Large intestine (tissue), 12 donors: ENCODE measurements at places on chromosomes 16 and 17. TPM values are rescaled to one million over a fixed set of nuclear protein-coding genes. Genes with fewer than 3 reads are reported as not detected.

Gene MYH1
- polyA plus RNA-seq = 0.01 TPM

Gene CTRB2
- not detected for polyA plus RNA-seq

Gene ASPHD1
- polyA plus RNA-seq = 15.0 TPM

Gene SLC35G6
- 0.52 TPM for polyA plus RNA-seq

Gene ZP2
- 0.27 TPM for polyA plus RNA-seq

Gene MYH2
- 0.03 TPM for polyA plus RNA-seq

Gene OR2C1
- polyA plus RNA-seq = 0.31 TPM

Gene CHAD
- polyA plus RNA-seq = 5.9 TPM

Gene PTX4
- polyA plus RNA-seq = 0.19 TPM

GRCh38 chr17:82492643-82493225 is 26.8 kb upstream of the FOXK2 start:
- H3K36me3 ChIP-seq = peaks cover 12% of the 10 kb centered on the region
- H3K4me3 ChIP-seq = no peak overlapping the region
- no peak for DNase-seq
- H3K4me1 ChIP-seq = peaks cover 5% of the 10 kb centered on the region
- no peaks in the 10 kb centered on the region for H3K27me3 ChIP-seq

GRCh38 chr16:86042996-86043725 is 144.2 kb downstream of the IRF8 start:
- H3K27me3 ChIP-seq = peaks cover 22% of the 10 kb centered on the region
- H3K4me1 ChIP-seq = no peaks in the 10 kb centered on the region
- no peak for DNase-seq
- H3K27ac ChIP-seq = no peak overlapping the region

DNA sequence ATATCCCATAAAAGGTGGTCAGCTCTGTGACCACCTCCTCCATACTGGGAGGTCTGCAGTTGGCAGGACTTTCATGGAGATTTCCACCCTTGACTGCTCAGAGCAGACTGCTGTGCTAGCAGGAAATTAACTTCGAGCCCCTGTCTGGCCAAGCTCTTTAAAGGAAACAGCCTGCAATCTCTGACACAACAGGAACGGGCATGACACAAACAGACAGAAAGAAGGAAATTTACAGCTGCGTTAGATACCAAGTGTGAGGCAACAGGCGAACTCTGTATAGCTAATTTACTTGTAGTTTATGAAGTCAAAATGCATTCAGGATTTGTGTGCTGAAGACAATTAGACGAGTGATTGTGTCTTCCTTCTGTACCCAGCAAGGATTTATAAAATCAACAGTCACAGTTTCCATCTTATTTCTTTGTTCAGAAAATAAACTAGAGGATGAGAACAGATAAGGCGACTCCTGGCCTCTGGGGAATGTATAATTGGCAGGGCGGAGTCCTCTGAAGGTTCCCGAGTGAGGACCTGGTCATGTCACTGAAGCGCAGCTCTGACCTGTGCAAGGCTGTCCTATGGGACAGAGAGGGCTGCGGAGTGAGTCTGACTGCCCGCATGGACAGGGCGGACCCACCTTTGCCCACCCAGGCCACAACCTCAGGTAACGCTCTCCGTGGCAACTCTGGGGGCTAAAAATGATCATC is 16.1 kb downstream of the WIPI1 start:
- no peak overlapping the region for H3K4me3 ChIP-seq
- DNase-seq = no peak
- H3K4me1 ChIP-seq = peaks cover 25% of the 10 kb centered on the region

DNA sequence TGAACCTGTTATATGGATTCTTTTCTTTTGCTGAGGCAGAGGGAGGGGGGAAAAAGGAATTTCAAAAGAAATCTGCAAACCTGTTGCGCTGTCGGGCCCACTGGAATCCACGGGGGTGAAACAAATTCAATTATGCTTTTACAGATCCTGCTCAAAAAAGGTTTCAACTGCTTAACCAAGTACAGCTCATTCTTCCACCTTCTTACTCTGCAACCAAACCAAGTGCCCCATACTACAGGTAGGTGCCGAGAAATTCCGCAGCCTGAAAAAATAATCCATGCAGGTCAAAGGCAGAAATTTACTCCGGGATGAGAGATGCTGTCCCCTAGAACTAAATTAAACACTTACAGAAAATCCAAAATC is 416 bp downstream of the RNF43 start:
- no peak for DNase-seq
- peak overlapping the region; percentile 52 for H3K4me3 ChIP-seq
- H3K4me1 ChIP-seq = peaks cover 8% of the 10 kb centered on the region
- no peaks in the 10 kb centered on the region for H3K36me3 ChIP-seq
- H3K27ac ChIP-seq = peak overlapping the region; percentile 79

DNA sequence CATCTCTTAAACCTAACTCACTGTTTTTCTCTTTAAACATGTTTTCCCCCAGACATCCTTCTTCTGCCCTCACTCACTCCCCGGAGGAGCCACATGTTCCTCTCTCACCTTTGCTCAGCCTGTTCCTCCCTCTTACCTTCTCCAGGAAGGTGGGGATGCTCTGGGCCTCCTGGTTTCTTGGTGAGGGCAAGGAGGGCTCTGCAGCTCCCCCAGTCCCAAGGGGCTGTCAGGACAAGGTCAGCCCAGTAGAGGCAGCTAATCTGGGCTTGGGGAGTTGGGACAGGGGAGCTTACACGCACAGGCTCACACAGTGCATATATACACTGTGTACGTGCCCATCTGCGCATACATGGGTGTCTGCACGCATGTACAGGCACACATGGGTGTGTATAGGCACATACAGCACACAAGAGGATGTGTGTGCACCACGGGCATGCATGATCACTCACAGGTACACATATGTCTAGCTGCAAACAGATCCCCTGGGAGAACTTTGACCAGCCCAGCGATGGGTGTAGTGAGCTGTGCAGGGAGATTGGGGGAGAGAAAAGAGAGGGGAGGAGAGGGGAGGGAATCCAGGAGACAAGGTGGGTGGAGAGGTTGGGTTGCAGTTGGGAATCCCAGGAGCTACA is 28.6 kb upstream of the SPNS3 start:
- no peak for DNase-seq
- H3K36me3 ChIP-seq = no peaks in the 10 kb centered on the region
- H3K27me3 ChIP-seq = no peaks in the 10 kb centered on the region
- no peaks in the 10 kb centered on the region for H3K4me1 ChIP-seq
- no peak overlapping the region for H3K27ac ChIP-seq

DNA sequence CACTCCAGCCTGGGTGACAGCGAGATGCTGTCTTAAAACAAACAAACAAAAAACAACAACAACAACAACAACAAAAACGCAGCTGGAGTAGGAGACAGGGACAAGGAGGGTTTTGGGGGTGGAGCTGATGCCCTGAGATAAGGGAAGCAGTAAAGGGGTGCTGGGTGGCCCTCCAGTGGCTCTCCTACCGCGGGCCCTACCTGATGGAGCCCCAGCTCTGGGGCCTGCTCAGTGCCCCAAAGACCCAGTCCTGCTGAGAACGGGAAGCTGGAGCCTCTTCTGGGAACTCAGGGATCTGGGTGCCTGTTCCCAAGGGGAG is 21.3 kb upstream of the NAGS start:
- no peak overlapping the region for H3K27ac ChIP-seq
- H3K4me3 ChIP-seq = peak overlapping the region; percentile 45
- H3K27me3 ChIP-seq = peaks cover 82% of the 10 kb centered on the region
- H3K36me3 ChIP-seq = no peaks in the 10 kb centered on the region
- peaks cover 9% of the 10 kb centered on the region for H3K4me1 ChIP-seq

DNA sequence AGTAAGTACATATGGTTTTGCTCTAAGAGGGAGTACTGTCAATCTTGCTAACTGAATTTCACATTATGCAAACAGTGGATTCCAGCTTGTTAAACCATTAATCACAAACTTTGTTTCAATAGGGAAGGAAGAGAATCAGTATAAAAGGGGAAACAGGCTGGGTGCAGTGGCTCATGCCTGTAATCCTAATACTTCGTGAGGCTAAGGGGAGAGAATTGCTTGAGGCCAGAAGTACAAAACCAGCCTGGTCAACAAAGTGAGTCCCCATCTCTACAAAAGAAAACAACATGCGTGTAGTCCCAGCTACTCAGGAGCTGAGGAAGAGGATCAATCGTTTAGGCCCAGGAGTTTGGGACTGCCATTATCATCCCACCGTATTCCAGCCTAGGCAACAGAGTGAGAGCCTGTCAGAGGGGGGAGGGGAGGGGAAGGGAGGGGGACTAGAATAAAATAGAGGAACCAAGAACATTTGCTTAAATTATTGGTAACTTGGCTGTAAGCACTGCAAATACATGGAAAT is 65.7 kb downstream of the FBXL20 start:
- DNase-seq = peak; percentile 26
- no peak overlapping the region for H3K4me3 ChIP-seq
- H3K4me1 ChIP-seq = peaks cover 5% of the 10 kb centered on the region
- no peaks in the 10 kb centered on the region for H3K27me3 ChIP-seq
- peaks cover 5% of the 10 kb centered on the region for H3K36me3 ChIP-seq
- no peak overlapping the region for H3K27ac ChIP-seq

DNA sequence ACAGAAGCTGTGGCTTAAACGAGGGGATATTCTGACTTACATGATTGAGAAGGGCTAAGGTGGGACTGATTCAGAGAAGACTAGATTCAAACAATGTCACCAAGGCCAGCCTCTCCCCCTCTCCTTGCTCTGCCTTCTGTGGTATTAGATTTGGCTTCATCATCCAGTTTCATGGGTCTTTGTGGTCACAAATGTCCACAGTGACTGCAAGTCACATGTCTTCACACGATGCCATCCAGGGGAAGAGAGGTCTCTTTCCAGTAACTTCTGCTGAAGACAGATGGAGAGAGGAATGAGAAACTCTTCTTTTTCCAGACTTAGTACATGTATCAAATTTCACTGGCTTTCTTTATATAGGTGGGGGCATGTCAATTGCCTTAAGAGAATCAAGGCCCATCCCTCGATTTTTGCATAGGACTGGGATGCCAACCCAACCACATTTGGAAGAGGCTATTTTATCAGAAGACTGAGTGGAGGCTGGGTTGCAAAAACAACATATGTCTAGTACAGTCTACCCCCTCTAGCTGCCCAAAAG is 57.3 kb upstream of the HNF1B start:
- H3K4me3 ChIP-seq = no peak overlapping the region
- DNase-seq = no peak
- no peaks in the 10 kb centered on the region for H3K27me3 ChIP-seq
- H3K4me1 ChIP-seq = peaks cover 2% of the 10 kb centered on the region
- no peaks in the 10 kb centered on the region for H3K36me3 ChIP-seq

GRCh38 chr16:66832661-66833305 is 2.0 kb upstream of the NAE1 start:
- H3K36me3 ChIP-seq = peaks cover 1% of the 10 kb centered on the region
- no peak overlapping the region for H3K27ac ChIP-seq
- peaks cover 9% of the 10 kb centered on the region for H3K4me1 ChIP-seq

- H3K4me1 ChIP-seq = peaks cover 26% of the 10 kb centered on the region
- DNase-seq = no peak
- peak overlapping the region; percentile 61 for H3K4me3 ChIP-seq
- H3K36me3 ChIP-seq = no peaks in the 10 kb centered on the region
These were observed 1.1 kb upstream of the HOXB7 start for GRCh38 chr17:48611681-48612455.

DNA sequence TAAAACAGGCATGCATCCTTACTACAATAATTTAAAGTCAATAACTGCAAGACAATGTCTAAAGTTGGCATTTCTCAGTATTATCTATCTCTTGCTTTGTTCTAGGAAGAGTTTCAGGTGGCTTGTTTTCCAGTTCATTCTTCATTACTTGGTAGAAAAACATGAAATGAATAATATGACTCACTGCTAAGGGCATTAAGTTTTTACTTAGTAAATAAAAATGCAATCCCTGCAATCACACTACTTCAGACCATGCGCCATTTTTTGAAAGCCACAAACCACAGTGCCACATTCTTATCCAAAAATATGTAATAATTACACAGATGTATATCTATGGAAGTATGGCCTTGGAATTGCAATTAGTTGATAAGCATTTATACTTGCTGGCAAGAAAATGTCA is 55.4 kb downstream of the CREBBP start:
- H3K4me1 ChIP-seq = peaks cover 9% of the 10 kb centered on the region
- no peak overlapping the region for H3K4me3 ChIP-seq
- DNase-seq = no peak
- peaks cover 10% of the 10 kb centered on the region for H3K36me3 ChIP-seq
- H3K27ac ChIP-seq = no peak overlapping the region
- no peaks in the 10 kb centered on the region for H3K27me3 ChIP-seq

DNA sequence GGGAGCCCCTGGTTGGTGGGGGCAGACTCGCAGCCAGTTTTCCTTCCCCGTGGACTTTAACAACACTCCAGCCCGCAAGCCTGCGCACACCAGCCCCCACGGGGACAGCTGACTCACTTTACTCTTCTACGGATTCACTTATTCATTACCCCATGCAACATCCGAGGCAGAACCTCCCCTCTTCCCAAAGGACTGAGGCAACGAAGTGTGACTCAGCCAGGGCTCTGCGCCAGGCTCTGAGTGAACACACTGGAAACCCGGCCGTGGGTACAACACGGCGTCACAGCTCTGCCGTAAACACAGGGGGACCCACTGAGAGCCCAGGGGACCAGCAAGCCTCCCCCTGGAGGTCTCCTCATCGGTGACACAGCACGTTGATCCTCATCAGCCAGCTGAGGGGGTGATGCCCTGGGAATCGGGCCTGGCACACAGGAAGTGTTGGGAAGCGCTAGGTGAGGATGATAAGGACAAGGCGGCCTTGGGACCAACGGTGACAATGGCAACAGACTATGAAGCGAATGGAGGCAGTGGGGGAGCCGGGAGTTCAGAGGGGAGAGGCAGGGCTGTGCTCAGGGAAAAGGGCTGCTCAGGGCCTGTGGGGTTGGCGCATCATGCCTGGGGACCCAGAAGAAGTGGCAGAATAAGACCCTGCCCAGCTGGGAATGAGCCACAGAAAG is 14.6 kb downstream of the COTL1 start:
- no peak overlapping the region for H3K27ac ChIP-seq
- DNase-seq = no peak
- peaks cover 14% of the 10 kb centered on the region for H3K4me1 ChIP-seq
- H3K36me3 ChIP-seq = no peaks in the 10 kb centered on the region

GRCh38 chr17:78538033-78538776 is 39.0 kb downstream of the DNAH17 start:
- DNase-seq = no peak
- H3K27ac ChIP-seq = no peak overlapping the region
- H3K4me3 ChIP-seq = no peak overlapping the region
- H3K4me1 ChIP-seq = no peaks in the 10 kb centered on the region
- H3K36me3 ChIP-seq = no peaks in the 10 kb centered on the region
- no peaks in the 10 kb centered on the region for H3K27me3 ChIP-seq
